ENCODE measurements at places on chromosomes 7 and 10.

GRCh38 chr7:159197066-159197975 is 52.7 kb upstream of the VIPR2 start:
- no peak for DNase-seq

GRCh38 chr10:113177156-113177935 is 227.3 kb downstream of the TCF7L2 start:
- peak; percentile 19 for DNase-seq

- no peak for DNase-seq
These were observed 286.2 kb downstream of the HTR7 start for GRCh38 chr10:90571481-90572258.

DNA sequence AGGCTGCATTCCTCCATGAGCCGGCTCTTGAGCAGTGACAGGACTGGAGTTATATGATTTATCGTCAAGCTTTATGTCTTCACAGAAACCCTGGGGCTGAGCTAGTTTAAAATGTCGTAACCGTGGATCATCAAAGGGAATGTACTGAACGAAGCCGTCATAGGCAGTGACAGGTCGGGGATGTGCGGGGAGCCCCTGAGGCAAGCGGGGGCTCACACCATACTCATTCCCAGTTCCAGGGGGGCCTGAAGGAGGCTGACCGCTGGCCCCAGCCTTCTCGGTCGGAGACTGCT is 30.7 kb downstream of the JCAD start:
- peak; percentile 15 for DNase-seq
